CD4-positive, alpha-beta T cell (primary cell): ENCODE measurements at places on chromosomes 4 and X. TPM values are rescaled to one million over a fixed set of nuclear protein-coding genes. Genes with fewer than 3 reads are reported as not detected.

- DNase-seq = no peak
These were observed 418.6 kb downstream of the INPP4B start for GRCh38 chr4:142427456-142427855.

GRCh38 chr4:8099981-8100464, 58.6 kb downstream of the ABLIM2 start:
- DNase-seq = no peak

DNA sequence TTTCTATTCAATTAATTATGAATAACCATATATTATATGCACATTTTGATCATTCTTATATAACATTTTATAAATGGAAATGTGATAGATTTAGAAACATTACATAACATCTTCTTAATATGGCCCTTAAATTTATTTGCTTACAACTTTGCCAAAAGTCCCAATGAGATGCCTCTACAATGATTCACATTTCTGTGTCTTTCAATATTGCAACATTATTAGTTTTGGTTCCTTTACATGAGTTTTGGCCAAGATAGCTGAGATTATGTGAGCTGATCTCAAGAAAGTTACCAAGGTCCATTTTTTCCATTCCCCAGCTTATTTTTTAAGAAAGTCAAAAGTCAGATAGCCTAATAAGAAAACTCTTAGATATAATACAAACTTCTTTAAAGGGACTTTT, 361.2 kb downstream of the PCDH7 start:
- DNase-seq = no peak

GRCh38 chr4:44056721-44057151, 391.9 kb downstream of the KCTD8 start:
- DNase-seq = no peak

- no peak for DNase-seq
These were observed 180.4 kb downstream of the NR3C2 start for GRCh38 chr4:148261848-148262247.

- no peak for DNase-seq
These were observed 1368.2 kb downstream of the STIM2 start for GRCh38 chr4:28228561-28229491.

GRCh38 chrX:144334577-144334976, 450.7 kb downstream of the UBE2NL start:
- DNase-seq = no peak

DNA sequence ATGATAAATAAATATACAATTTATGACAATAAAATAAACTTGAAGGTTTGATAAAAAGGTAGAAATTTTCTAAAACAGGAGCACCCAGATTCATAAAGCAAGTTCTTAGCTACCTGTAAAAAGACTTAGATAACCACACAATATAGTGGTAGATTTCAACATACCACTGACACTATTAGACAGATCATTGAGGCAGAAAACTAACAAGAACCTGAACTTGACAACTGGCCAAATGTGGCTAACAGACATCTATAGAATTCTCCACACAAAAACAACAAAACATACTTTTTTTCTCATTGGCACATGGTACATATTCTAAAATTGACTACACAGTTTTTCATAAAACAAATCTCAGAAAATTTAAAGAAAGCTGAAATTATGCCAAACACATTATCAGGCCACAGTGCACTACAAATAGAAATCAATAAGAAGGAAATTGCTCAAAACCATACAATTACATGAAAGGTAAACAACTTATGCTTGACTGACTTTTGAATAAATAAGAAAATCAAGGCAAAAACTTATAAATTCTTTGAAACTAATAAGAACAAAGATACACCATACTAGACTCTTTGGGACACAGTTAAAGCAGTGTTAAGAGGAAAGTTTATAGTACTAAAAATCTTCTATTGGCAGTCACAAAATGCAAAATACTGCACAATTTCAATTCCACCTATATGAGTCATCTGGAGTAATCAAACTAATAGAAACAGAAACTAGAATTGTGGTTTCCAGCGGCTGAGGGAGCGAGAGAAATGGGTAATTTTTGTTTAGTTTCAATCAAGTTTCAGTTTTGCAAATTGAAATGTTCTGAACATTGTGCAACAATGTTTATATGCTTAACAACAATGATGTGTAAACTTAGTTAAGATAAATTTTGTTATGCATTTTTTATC, 925.6 kb downstream of the SH3BGRL start:
- no peak for DNase-seq

GRCh38 chrX:149611623-149612175, 16.6 kb upstream of the HSFX2 start:
- DNase-seq = no peak

DNA sequence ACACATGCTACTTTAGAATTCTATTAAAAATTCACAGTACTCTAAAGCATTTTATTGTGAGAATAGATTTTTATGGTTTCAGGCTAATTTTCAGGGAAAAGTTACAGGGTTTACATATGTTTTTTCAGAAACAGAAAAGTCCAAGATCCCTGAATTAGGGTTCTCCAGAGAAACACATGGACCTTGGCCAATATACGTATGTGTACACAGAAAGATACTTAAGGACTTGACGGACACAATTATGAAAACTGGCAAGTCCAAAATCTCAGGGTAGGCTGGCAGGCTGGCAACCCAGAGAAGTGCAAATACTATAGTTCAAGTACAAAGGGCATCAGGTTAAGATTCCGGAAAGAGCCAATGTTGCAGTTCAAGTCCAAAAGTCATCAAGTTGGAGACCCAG, 1897.8 kb upstream of the PCDH10 start:
- no peak for DNase-seq

GRCh38 chrX:139890991-139891700, 41.7 kb downstream of the ATP11C start:
- no peak for DNase-seq

DNA sequence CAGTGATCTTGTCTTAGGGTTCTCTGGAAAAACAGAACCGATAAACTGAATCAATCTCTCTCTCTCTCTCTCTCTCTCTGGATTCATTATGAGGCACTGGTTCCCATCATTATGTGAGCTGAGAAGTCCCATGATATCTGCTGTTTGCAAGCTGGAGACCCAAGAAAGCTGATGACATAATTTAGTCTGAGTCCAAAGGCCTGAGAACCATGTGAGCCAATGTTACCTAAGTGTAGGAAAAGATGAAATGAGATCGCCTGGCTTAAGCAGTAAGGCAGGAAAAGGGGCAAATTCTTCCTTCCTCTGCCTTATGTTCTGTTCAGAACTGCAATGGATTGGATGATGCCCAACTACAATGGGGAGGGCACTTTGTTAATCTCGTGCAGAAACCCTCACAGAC, 207.4 kb downstream of the RBM46 start:
- DNase-seq = no peak

DNA sequence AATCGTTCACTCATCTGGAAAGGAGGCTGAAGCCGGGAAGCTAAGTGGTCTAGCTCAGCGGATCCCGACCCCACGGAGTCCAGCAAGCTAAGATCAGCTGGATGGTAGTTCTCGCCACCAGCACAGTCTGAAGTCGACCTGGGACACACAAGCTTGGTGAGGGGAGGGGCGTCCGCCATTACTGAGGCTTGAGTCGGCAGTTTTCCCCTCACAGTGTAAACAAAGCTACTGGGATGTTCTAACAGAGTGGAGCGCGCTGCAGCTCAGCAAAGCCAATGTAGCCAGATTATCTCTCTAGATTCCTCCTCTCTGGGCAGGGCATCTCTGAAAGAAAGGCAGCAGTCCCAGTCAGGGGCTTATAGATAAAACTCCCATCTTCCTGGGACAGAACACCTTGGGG, 555.4 kb downstream of the BCOR start:
- no peak for DNase-seq

DNA sequence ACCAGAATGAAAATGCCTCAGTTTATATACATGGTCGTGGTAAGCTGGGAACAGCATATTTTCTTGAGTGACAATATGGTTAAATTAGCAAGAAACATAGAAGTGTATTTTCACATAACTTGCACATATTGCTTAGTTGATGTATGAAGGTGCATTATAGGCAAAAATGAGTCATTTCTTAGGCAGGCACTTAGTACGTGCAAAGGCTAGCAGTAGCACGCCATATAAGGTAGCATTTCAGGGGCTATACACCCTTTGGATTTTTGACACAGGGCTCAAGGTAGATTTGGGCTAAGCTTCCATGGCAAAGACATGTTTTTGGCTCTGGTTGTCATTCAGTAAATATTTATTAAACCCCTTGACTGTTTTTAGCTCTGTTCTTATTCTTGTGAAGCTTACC, 33.1 kb downstream of the PCDH7 start:
- DNase-seq = no peak

- DNase-seq = no peak
These were observed 312.1 kb downstream of the PPP1R2C start for GRCh38 chrX:42465821-42466220.

DNA sequence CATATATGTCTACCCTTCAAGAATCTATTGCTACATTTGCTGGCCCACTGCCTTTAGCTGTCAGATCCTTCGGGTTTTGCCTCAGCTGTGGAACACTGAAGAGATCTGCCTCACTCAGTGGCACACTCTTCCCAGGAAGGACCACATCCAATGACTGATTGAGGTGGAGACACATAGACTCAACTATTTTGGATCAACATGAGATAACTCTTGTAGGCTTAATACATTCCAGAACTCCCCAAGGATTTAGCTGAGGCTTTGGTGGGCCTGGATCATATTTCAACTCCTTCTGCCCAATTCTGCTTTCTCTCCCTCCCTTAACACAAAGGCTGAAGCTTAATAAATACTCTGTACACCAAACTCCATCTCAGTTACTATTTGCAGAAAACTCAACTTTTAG, 100.5 kb downstream of the CORIN start:
- DNase-seq = no peak

GRCh38 chrX:45230410-45230809, 29.7 kb upstream of the DIPK2B start:
- DNase-seq = no peak

DNA sequence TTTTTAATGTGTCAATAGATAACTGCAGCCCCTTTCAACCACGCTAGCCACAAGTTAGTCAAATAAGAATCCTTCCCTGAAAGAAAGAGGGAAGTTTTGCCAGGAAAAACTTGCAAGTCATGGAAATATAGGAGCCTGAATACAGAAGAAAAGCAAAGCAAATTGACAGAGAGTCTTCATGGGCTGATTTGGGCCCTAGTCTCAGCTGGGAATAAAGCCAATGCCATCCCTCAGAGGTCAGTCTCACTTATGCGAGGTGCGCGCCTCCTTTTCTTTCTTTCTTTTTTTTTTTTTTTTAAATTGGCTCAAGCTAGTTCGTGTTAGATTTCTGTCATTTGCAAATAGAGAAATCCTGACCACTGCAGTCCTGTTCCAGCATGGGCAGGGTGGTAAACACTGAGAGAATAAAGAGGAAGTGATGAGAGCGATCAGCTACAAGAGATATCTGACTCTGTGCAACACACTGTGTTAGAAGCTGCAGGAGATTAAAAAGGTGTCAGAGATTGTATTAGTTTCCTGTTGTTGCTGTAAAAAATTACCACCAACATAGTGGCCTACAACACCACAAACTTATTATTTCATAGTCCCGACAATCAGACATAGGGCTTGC, 299.7 kb downstream of the LDB2 start:
- no peak for DNase-seq

DNA sequence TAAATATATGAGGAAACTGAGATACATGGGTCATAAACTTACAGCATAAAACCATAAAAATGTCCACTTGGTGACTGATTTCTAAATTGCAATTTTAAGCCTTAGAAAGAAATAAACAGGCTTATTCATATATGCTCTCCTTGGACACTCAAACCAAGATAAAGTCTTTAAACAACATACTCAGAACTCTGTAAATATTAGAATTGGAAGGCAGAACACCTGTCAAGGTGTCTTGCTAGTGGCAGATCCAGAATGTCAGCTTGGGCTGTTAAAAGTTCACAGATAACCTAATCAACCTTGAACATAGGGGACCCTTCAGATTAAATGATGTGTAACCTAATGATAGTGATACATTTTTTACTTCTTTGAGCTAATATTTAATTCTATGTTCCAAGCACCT, 208.1 kb upstream of the ARSJ start:
- DNase-seq = no peak

DNA sequence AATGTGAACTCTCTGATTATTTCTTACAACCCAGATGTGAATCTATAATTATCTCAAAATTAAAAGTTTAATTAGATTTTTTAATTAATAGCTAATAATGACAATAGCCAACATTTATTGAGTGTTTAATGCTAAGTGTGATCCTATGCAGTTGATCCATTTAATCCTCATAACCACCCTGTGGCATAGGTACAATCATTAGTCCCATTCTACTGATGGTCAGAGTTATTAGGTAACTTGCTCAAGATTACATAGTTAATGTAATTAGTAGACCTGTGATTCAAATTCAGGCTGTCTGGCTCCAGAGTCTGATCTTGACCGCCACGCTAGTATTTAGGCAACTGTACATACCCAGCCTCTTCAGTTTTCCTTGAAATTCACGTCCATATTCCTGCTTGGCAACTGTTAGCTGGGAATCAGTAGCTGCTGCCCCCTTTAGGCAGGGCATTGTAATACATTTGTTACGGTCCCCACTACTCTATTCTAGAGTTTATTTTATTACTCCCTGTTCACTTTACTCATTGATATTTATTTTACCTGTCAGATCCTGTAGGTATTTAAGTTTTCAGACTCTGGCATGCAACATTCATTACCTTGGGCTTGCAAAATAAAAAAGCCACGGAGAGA, 20.6 kb upstream of the TEC start:
- DNase-seq = peak; percentile 36

- no peak for DNase-seq
These were observed 72.6 kb downstream of the CHIC2 start for GRCh38 chr4:53991821-53992220.

DNA sequence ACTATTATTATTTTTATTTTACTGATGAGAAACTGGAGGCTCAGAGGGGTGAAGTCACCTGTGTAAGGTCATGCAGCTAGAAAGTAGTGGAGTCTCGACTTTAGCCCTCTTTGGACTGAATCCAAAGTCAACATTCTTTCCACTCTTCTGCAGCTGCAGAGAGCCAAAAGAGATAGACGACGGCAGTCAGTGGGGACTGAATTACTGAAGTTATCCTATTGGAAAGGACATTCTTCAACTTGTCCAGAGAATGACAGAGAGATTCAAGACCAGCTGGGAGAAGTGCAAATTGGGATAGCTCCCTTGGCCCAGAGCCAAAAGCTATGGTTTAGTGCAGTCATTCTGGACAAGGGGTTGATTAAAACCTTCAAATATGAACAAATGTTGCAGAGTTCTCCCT, 42.5 kb downstream of the VGLL1 start:
- no peak for DNase-seq

DNA sequence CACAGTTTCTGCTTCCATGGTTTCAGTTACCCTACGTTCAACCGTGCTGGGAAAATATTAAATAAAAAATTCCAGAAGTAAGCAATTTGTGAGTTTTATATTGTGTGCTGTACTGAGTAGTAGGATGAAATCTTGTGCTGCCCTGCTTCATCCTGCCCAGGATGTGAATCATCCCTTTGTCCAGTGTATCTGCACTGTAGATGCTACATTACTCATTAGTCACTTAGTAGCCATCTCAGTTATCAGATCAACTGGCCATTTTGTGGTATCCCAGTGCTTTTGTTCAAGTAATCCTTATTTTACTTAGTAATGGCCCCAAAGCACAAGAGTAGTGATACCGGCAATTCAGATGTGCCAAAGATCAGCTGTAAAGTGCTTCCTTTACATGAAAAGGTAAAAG, 97.9 kb downstream of the COX18 start:
- DNase-seq = no peak

Gene CASP6
- total RNA-seq = 5.4 TPM

Gene ZNF718
- 7.4 TPM for total RNA-seq

Gene MAGEA10
- not detected for total RNA-seq

Gene CSTF2
- total RNA-seq = 10.1 TPM

Gene MXRA5
- total RNA-seq = not detected

Gene CYLC1
- not detected for total RNA-seq

Gene FAM47A
- not detected for total RNA-seq

Gene ZNF630
- 1.9 TPM for total RNA-seq

Gene CTAG1B
- total RNA-seq = not detected

Gene ETDB
- total RNA-seq = not detected
